ENCODE measurements at places on chromosomes 6 and 20. TPM values are rescaled to one million over a fixed set of nuclear protein-coding genes. Genes with fewer than 3 reads are reported as not detected.

The FAM209B gene
- not detected for total RNA-seq

The TSPO2 gene
- not detected for total RNA-seq

GRCh38 chr6:686497-686896, 6.4 kb downstream of the EXOC2 start:
- no peak for DNase-seq

- DNase-seq, result no peak
Observed at GRCh38 chr6:13702809-13703302, 8.8 kb downstream of the RANBP9 start.

The INSM1 gene
- total RNA-seq, result not detected

The PNPLA1 gene
- total RNA-seq, result not detected

DNA sequence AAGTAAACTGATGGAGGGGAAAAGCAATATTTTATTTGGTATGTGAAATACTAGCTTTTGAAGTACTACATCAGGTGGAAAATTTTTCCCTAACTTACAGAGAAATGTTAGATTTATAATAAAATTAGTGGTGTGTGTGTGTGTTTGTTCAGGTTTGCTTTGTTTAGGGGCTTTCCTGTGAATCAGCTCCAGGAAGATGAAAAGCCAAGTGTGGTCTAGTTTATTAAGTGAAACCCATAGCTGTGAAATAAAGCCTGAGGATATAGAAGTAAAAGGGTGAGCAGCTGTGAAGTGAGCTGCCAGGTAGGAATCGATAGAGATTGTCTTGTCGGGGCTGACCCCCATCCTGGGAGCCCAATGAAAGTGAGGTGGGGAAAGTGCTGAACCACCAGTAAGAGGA, 347.6 kb upstream of the IMPG1 start:
- no peak for DNase-seq

GRCh38 chr6:130517444-130517931, 151.7 kb downstream of the TMEM200A start:
- DNase-seq, result no peak

The PREX1 gene
- total RNA-seq, result 101 TPM
